ENCODE measurements at places on chromosomes 1 and 21. TPM values are rescaled to one million over a fixed set of nuclear protein-coding genes. Genes with fewer than 3 reads are reported as not detected.

PINK1 gene
- total RNA-seq: 90.7 TPM

RGS4 gene
- 8.3 TPM for total RNA-seq

PDZK1 gene
- total RNA-seq: 0.97 TPM

LAMC1 gene
- total RNA-seq: 472 TPM

ZSCAN20 gene
- 11.3 TPM for total RNA-seq

ARHGAP30 gene
- total RNA-seq: not detected

NBPF6 gene
- total RNA-seq: not detected

GCLM gene
- total RNA-seq: 30.8 TPM

MAP10 gene
- total RNA-seq: 3.4 TPM

TFF3 gene
- total RNA-seq: not detected

PKLR gene
- under 0.01 TPM for total RNA-seq

OR2L2 gene
- total RNA-seq: not detected

ACTL8 gene
- total RNA-seq: not detected

WDR64 gene
- total RNA-seq: not detected
